Stromal cell of bone marrow (primary cell): ENCODE measurements at places on chromosomes 5 and 9.
A peak's percentile ranks its signal among the peaks of the same experiment; 100 is the strongest.

- DNase-seq: no peak
These were observed 6.7 kb downstream of the DDX31 start for GRCh38 chr9:132663117-132663516.

GRCh38 chr5:143543358-143544255, 140.1 kb upstream of the NR3C1 start:
- peak; percentile 54 for DNase-seq

GRCh38 chr5:131384616-131385214, 120.9 kb downstream of the CDC42SE2 start:
- DNase-seq: no peak

DNA sequence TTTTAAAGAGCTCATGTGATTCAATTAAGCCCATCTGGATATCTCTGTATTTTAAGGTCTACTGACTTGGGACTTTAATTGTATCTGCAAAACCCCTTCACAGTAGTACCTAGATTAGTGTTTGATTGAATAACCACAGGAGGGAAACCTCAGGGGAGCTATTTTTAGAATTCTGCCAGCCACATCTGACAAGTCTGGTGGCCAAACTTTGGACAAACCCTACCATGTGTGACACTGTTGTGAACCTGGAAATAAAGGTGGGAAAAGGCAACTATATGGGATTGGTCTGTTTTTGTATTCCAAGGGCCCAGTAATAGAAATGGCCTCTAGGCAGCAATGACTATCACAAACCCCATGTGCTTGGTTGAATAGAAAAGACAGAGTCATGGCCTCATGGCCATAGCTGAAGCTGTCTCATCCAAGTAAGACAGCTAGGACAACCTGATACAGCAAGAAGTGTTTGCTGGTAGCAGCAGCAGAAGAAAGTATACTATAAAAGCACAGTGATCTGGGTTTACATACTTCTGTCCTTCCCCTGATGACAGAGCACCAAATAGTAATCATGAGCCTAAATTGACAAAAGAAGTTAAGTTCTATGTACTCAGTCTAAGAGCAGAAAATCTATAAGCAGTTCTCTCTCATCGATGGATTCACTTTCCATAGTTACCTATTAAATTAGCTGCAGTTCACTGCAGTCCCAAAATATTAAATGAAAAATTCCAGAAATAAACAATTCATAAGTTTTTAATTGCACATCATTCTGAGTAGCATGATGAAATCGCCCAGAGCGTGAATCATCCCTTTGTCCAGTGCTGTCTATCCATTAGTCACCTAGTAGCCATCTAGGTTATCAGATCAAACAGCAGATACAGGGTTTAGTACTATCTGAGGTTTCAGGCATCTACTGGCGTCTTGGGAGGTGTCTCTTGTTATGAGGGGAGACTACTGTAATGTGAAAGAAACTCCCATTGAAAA, 189.8 kb downstream of the ARHGAP26 start:
- DNase-seq: peak; percentile 28

GRCh38 chr9:16449076-16449730, 421.3 kb downstream of the BNC2 start:
- no peak for DNase-seq

- DNase-seq: no peak
These were observed 10.5 kb upstream of the SHB start for GRCh38 chr9:38079461-38080031.

- no peak for DNase-seq
These were observed 484.1 kb downstream of the ZSWIM6 start for GRCh38 chr5:61816146-61816545.

GRCh38 chr5:176570044-176570443, 20.9 kb downstream of the CDHR2 start:
- DNase-seq: peak; percentile 3

DNA sequence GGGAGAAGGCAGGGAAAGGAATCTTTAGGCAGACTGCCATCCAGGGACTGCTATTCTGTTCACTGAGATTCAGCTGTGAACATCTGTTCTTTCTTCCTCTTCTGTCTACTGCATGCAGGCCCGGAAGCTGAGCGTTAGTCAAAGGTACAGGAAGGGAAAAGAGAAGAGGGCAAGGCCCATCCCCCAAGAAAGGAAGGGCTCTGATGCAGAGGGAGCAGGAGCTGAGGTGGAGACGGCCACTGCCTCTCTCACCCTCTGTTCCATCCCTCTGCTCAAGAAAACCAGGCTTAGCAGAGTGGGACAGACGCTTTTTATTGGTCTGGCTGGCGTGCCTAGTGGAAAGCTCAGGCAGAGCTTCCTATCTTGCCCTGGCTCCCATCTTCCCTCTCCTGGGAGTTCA, 57.6 kb downstream of the PFDN1 start:
- no peak for DNase-seq

DNA sequence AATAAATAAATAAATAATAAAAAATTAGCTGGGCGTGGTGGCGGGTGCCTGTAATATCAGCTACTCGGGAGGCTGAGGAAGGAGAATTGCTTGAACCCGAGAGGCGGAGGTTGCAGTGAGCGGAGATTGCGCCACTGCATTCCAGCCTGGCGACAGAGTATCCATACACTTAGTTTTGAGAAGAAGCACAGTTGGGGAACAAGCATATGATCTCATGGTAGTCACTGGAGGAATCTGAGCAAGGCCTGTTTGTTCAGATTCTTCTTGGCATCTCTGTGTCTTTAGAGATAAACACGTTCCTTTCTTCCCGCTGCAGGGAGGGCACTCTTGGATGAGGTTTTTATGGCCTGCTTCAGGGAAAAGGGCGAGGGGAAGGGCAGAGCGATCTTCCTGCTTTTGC, 15.6 kb upstream of the DENND1A start:
- DNase-seq: no peak

- DNase-seq: no peak
These were observed 40.4 kb upstream of the SMU1 start for GRCh38 chr9:33116860-33117259.

GRCh38 chr9:16535555-16535954, 334.9 kb downstream of the BNC2 start:
- no peak for DNase-seq

DNA sequence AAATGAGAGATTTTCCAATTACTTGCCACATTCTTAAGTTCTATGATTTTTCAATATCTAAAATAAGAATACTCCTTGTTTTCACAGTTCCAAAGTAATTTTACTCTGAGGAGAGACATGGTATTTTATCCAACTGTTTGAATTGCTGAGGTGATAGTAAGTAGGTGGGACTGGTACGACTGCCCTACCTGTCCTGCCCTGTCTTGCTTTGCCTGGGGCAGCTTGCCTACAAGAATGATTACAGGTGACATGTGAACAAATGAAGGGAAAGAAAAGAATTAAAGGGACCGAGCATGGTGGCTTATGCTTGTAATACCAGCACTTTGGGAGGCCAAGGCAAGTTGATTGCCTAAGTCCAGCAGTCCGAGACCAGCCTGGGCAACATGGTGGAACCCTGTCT, 41.6 kb upstream of the HMGCS1 start:
- no peak for DNase-seq

DNA sequence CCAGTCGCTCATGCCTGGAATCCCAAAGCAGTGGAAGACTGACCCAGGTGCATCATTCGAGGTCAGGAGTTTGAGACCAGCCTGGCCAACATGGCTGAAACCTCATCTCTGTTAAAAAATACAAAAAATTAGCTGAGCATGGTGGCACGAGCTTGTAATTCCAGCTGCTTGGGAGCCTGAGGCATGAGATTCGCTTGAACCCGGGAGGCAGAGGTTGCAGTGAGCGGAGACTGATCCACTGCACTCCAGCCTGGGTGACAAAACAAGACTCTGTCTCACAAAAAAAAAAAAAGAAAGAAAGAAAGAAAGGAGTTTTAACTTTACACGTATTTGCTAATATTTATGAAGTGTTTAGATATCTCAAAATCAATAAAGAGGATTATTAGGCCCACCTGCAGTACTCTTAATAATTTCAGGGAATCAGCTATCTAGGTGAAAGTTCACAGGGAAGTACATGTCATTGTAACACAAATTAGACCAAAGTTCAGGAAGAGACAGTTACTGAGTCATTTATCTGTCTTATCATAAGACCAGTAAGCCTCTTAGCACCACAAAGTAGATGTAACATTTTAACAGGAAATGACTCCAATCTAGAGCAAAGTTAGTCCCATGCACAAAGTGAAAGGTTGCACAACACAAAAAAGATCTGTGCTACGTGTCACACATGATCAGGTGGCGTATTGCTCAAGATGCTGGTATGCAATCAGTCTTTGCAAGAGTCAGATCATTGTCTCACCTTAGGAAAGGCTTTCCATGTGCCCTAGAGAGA, 34.1 kb upstream of the PLIN2 start:
- peak; percentile 85 for DNase-seq

- DNase-seq: no peak
These were observed 103.4 kb upstream of the RASEF start for GRCh38 chr9:83166372-83166771.

DNA sequence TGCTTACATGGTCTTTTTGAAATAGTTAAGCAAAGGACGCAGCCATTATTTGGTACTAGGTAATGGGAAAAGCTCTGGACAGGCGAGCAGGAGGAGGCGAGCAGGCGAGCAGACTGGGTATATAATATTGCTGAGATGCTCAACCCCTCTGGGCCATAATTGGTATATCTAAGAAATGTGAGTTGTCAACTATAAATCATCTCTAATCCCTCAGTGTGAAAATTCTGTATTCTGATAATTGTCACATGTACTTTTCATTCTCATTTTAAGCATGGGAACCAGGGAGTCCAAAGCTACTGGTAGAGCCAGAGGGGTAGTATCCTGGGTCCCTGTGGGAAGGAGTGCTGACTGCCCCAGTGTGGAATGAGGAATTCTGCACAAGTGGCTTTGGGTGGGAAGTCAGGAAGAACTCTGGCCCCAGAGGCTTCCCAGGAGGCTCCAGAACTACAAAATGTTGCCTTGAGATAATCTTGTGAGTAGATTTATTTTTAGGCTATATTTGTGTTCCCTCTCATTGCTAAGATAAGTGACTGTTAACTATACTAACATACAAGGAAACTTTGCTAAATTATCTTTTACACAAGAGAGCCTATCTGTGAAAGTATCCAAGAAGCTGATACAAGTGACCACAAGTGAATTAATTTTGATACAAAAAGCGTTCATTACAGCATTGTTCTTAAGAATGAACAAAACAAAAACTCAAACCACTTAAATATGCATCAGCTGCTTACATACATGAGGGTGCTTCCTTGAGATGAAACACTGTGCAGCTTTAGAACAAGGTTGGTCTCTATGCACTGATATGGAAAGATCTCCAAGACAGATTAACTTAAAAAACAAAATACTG, 70.5 kb upstream of the TNFAIP8 start:
- no peak for DNase-seq

DNA sequence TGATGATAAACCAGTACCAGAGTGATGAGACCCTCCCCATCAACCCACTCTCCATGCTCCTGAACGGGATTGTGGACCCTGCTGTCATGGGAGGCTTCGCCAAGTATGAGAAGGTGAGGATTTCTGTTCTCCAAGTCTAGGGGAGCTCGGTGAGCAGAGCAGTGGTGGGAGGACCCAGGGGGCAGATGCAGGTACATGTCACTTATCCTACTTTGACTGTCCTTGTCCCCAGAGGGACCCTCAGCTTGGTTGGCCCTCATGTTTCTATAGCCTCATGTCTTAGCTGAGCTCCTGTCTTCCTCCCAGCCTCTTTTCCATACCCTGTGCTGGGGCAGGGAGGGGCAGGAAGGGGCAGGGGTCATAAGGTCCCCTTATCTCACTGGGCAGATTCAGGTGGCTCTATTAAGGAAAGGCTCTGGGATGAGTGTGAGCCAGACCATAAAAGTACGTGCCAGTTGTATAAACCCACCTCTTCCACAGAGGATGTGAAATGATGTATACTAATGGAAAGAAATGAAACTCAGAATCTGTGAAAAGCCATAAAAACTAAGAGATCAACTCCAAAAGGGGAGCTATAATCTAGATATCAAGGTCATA, 38.0 kb upstream of the FOXI1 start:
- no peak for DNase-seq

- DNase-seq: no peak
These were observed 17.6 kb downstream of the DMRT3 start for GRCh38 chr9:994005-994404.

DNA sequence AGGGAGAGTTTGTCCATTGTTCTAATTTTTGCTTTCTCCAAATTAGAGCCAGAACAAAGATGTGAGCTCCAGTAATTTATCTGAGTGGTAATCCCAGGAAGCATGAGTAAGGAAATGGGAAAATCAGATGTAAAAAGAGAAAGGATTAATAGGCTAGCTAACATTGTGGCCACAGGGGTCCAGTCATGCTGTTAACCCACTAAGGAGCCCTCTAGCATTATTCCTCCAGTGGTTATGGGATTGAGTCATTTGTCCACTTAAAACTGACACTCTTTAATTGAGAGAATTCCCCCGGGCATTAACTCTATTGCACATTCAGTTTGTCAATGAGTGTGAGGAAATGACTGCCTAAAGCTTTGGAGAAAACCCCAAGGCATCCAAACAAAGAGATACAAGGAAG, 700.3 kb upstream of the TYRP1 start:
- DNase-seq: no peak

DNA sequence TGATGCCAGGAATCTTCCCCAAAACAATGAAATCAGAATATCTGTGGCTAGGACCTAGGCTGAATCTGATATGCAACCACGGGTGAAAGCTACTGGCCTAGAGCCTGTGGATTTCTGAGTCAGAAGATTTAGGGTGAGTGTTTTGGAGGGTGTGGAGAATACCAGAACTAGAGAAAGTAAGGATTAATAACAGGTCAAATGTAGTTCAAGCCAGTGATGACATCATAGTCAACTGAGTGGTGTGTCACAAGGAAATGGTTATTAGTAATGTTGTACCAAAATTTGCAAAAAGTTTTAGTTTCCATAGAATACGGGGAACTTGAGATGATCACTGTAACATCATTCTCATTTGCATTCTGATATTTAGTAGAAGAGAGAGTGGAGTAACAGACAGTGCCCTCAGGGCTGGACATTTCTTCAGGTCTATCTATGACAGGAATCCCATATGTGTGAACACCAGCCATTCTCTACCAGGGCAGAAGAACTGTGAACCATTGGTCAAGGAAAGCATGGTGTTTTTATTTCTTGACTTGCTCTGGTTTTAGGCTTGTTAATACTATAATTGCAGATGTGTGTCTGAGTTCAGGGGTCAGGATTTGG, 3.7 kb downstream of the GALNT12 start:
- DNase-seq: peak; percentile 97

GRCh38 chr9:88015606-88016005, 41.3 kb upstream of the CDK20 start:
- DNase-seq: no peak

DNA sequence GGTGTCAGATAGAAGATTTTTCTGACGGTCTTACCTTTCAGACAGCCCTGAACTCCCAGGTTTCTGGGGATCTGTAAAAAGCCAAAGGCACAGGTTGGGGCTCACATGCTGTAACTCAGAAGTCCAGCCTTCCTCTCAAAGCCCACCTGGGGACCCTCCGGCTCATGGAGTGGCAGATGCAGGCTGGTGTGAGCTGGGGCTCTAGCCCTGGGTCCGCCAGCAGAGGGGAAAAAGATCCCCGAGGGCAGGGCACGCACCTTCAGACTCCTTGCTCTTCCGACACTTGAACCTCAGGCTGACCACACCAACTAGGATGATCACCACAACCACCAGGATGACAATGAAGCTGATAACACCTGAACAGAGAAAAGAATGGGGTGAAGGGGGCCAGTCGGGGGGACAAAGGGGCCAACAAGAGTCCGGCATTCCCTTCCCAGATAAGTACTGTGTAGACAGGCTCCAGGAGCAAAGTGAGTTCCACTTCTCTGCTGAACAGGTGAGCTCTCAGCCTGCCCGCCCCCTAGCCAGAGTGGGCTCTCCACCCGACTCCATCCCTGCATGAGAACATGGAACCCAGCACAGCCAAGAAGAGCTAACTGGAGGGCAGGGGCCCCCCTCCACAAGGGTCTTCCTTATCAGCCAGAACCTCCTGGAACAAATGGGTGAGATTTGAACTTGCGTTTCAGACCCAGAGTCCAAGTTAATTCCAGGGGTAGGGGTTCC, 7.8 kb downstream of the ECSCR start:
- no peak for DNase-seq
